Common myeloid progenitor, CD34-positive (primary cell): ENCODE measurements at places on chromosomes 6 and 20.

DNA sequence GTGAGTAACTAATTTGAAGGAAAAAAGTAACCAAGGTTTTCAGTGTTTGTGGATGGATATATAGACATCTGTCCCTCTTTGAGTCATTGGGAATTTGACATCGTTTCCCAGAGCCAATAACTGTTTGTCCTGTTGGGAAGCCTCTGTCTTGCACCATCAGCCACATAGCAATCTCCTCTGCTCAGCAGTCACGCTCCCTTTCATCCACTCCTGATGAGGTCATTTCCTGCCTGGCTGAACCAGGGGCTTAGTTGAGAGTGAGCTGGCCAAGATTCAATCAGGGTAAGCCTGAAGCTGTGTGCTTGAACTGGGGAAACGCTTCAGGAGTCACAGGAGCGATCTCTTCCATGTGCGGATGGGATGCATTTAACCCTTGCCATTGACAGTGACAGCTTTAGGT lies 121.5 kb upstream of the FOXQ1 start:
- H3K27me3 ChIP-seq = peaks cover 11% of the 10 kb centered on the region
- H3K36me3 ChIP-seq = no peaks in the 10 kb centered on the region
- DNase-seq = no peak
- H3K4me1 ChIP-seq = no peaks in the 10 kb centered on the region
- no peak overlapping the region for H3K27ac ChIP-seq
- no peak overlapping the region for H3K4me3 ChIP-seq

DNA sequence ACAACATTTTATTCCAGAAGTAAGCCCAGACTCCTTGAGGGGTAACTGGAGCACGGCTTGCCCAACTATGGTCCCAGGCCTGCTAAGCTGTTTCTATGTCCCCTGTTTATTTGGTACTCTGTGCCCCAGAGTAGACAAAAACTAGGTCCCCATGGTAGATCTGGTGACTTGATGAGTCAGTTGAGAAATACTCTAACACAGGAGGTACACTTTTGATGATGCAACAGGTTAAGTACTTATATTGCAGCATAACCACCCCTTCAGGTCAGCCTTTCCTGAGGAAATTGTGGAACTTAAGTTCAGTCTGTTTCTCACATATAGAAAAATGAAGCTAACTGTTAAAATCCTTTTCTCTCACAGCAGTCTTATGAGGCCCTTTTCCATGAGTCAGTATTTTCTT lies 19.6 kb downstream of the TTPAL start:
- H3K36me3 ChIP-seq = peaks cover 89% of the 10 kb centered on the region
- H3K27ac ChIP-seq = no peak overlapping the region
- no peaks in the 10 kb centered on the region for H3K27me3 ChIP-seq
- peak; percentile 49 for DNase-seq

DNA sequence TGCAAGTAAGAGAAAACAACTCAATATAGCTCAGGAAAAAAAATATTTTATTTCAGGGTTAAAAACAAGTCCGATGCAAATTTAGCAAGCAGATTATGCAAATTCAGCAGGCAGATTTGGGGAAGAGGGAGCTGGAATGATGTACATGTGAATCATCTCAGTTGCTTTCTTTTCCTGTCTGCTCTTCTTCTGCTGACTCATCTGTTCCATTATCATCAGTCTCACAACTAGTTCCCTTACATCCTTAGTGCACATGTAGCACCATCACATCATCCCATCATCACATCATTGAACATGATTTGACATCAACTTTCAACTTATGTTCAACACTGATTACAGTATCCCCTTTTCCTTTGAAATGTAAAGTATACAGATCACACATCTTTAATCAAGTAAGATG lies 11.5 kb upstream of the DEFB113 start:
- no peak overlapping the region for H3K4me3 ChIP-seq
- no peaks in the 10 kb centered on the region for H3K4me1 ChIP-seq
- H3K27me3 ChIP-seq = no peaks in the 10 kb centered on the region
- no peak for DNase-seq

- no peaks in the 10 kb centered on the region for H3K36me3 ChIP-seq
- H3K4me3 ChIP-seq = no peak overlapping the region
- DNase-seq = no peak
- H3K27ac ChIP-seq = no peak overlapping the region
- H3K27me3 ChIP-seq = peaks cover 34% of the 10 kb centered on the region
- H3K4me1 ChIP-seq = no peaks in the 10 kb centered on the region
Observed at GRCh38 chr20:9608639-9609340, 94.4 kb downstream of the LAMP5 start.

GRCh38 chr6:74610352-74610751 lies 595.5 kb downstream of the COL12A1 start:
- no peak overlapping the region for H3K4me3 ChIP-seq
- DNase-seq = no peak
- no peaks in the 10 kb centered on the region for H3K36me3 ChIP-seq
- H3K27ac ChIP-seq = no peak overlapping the region
